Astrocyte of the spinal cord (primary cell): ENCODE measurements at places on chromosomes 12 and 14.

DNA sequence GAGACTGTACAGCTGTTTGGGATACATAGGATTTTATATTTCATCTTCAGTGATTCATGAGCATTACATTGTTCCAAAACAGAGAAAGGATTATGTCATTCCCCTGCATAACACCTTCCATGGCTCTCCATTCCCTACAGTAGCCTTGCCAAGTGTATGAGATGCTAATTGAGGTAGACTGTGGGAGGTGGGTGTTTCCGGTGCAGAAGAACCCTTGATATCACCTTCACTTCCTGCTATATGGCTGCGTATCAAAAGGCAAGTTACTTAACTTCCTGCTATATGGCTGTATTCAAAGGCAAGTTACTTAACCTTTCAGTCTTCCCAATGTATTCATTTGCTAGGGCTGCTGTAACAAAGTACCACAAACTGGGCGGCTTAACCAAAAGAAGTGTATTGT, 11.2 kb downstream of the FAR2 start:
- DNase-seq, result no peak

DNA sequence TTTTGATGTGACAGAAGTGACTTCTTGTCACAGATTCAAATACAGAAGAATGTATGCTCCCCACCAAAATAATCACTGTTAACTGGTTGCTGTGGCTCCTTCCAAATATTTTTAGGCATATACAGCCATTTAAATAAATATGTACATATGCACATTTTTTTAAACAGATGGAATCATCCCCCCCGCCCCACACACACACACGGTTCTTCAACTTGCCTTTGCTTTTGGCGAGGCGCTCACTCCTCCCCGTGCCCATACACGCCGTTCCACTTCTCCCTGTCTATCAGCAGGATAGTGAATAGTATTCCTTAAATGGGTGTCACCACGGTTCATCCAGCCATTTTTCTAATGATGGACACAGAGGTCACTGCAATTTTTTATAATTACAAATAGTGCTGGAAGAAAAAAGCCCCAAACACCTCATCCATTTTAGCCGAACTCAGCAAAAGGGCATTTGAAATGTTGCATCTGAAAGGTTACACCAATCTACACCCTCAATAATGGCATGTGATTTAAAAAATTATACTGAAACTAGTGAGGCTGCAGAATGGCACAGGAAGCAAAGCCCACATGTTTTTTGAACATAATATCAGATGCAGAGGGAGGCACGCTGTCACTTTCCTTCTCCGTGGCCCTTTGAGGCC, 39.2 kb upstream of the MEG3 start:
- no peak for DNase-seq

GRCh38 chr12:41250748-41251147, 62.6 kb downstream of the PDZRN4 start:
- peak; percentile 29 for DNase-seq

DNA sequence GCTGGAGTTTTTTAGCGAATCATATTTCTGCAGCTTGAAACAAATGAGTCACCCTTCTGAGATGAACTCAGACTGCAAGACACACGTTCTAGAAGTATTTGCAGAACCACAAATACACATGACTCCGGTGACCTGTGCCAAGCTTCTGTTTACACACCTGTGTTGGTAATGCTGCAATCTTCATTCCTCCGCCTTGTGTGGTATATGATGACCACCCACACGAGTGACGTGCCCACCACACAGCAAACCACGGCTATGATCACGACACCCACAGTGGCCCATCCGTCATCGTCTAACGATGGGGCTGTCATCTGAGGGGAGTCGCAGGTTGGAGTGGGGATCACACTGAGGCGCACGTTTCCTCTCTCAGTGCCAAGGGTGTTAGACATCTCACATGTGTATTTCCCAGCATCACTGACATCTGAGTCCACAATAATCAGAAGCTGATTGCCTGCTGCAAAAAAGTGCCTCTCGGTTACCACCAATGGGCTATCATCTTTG, 43.0 kb downstream of the LRIG3 start:
- DNase-seq, result peak; percentile 99

GRCh38 chr12:52050758-52051541, at the start of gene NR4A1:
NR4A1 (plus strand) TSS chr12:52051442; CDS start chr12:52054329, 2,887 bp downstream.
- peak; percentile 98 for DNase-seq

- peak; percentile 38 for DNase-seq
These were observed 40.7 kb upstream of the ANO4 start for GRCh38 chr12:100753837-100754236.

- no peak for DNase-seq
These were observed 27.9 kb upstream of the DEGS2 start for GRCh38 chr14:100187247-100187833.

GRCh38 chr12:106634206-106634605, 51.4 kb downstream of the RFX4 start:
- DNase-seq, result no peak

DNA sequence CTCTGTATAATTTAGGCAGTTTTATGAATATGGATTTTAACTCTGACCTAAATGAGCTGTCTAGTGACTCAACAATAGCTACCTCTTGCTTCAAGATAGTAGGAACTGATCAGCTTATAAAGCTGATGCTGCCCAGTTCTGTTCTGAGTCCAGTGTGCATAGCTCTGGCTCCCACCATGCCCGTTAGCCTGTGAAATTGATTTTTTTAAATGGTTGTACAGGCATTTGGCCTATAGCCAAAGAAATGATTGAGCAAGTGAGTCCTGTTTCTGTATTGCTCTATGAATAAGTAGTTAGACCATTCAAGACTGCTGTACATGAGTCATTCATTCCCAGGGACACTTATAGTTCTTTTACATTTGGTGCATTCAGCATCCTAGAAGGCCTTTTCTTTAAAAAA, 36.4 kb downstream of the SAMD4A start:
- DNase-seq, result peak; percentile 61

- no peak for DNase-seq
These were observed 120.0 kb downstream of the SCARB1 start for GRCh38 chr12:124743479-124744272.

DNA sequence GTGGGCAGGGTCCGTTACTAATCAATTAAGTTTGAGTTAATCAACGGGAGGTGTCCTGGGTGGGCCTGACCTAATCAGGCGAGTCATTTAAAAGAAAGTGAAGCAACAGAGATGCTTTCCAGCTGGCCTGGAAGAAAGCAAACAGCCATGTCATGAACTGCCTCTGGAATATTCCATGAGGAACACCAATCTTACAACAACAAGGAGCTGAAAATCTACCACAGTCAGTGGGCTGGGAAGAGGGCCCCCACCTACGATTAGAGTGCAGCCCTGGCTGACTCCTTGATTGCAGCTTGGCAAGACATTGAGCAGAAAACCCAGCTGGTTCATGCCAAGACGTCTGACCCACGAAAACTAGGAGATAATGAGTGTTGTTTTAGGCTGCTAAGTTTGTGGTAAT, 56.2 kb downstream of the SSPN start:
- DNase-seq, result no peak

GRCh38 chr14:67562025-67562775, 29.1 kb downstream of the PLEKHH1 start:
- DNase-seq, result no peak

DNA sequence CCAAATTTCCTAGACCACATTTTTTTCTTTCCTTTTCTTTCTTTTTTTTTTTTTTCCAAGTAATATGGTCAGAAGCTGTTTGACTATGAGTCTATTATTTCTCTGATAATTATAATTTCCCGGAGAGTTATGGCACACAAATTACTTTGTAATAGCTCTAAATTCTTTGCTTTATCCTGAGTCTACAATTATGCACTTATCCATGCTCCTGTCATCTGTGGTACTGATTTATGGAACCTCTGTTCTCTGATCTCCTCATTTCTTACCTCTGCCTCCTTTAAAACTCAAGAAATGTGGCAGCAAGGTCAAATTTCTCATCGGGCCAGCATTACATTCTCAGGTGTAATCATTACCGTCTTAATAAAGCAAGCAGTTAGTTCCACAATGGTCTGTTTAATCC, 282.1 kb downstream of the PAWR start:
- no peak for DNase-seq

- no peak for DNase-seq
These were observed 3.2 kb downstream of the GPR132 start for GRCh38 chr14:105062048-105062433.

DNA sequence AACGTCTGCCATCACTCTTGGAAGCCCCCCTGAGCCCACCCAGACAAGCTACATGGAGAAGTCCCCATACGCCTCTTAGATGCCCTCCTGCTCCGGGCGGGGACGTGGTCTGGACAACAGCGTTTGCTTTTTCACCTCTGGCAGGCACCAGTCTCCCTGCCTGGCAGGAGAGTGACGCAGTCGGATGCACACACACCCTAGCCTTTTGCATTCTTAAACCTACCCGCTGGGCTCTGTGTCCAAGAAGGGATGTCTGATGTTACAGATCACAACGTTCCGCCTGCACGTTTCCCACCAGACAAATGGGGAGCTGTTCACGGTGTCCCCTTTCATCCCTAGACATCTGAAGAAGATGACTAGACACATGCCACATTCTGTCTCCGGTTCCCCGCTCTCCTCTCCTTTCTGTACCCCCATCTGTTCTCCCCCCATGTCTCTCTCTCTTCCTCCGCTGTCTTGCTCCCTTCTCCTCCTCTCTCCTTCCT, 100.2 kb downstream of the RIMBP2 start:
- DNase-seq, result no peak

DNA sequence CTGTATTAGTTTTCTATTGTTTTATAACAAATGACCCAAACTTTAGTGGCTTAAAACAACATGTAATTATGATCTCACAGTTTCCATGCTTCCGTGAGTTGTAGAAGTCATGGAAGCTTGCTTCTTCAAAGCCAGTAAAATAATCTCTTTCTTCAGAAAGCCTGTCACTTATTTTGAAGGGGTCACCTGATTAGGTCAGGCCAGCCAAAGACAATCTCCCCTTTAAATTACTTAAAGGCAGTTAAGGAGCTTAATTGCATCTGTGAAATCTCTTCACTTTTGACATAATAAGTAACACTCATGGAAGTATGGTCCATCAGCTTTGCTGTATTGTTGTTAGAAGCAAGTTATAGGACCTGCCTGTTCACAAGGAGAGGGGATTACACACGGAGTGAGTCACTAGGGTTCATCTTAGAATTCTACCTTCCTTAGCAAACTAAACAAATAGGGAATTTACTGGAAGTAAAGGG, 89.8 kb downstream of the FAR2 start:
- peak; percentile 47 for DNase-seq

- no peak for DNase-seq
These were observed 15.5 kb upstream of the IRF2BPL start for GRCh38 chr14:77043984-77044485.

DNA sequence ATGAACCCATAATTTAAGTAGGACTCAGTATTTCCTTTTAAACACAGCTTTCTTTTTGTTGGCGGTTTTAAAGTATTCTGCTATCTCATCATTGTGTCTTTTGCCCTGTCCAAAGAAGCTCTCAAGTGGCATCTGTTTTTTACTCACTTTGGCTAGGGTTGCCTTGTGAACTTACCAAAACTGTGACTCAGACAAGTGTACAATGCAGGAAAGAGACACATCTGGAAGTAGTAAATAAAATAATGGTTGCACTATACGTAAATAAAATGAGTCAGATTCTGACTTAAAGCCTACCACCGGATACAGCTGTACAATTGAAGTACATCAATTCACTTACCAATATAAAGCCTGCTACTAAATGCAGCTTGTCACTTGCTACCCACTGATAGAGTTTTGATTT, 619.2 kb upstream of the LRFN5 start:
- no peak for DNase-seq

GRCh38 chr12:64243809-64244208, 21.7 kb upstream of the KICS2 start:
- no peak for DNase-seq

GRCh38 chr12:106519607-106520021, 63.2 kb upstream of the RFX4 start:
- no peak for DNase-seq

DNA sequence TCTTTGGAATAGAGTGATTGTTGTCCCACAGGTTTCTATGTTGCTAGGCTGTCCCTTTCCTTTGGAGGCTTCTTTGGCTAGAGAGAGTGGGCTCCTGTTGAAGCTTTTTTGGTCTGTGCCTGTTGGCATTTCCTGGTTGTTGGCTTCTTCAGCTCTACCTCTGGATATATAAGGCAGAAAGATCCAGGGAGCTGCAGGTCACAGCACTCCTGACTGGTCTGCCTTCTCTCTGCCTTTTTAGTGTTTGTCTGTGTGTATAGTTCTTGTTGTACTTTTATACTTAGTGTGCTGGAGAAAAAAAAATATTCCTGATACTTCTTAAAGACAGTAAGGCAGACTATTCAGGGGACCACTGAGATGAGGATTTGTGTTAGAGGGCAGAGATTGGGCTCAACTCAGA, 202.7 kb downstream of the FBXL14 start:
- no peak for DNase-seq

DNA sequence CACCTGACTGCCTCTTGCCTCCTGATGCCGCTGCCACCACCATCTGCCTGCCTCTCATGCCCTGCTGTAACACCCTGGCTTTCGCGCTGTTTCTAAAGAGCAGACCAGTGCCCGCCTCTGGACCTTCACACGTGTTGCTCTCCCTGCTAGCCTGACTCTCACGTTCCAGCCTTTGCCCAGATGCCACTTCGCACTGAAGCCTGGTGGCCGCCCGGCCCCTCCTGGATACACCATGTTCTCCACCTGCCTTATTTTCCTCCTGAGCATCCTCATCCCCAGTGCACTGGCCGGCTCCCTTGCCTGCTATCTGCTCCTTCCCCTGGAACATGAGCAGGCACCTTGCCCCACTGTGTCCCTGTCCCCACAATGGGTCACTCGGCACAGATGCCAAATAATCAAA, 146.5 kb downstream of the PIWIL1 start:
- DNase-seq, result no peak

- DNase-seq, result no peak
These were observed 314.8 kb upstream of the FKBP4 start for GRCh38 chr12:2479851-2480535.

- peak; percentile 30 for DNase-seq
These were observed 33.5 kb upstream of the NXPH4 start for GRCh38 chr12:57182918-57183575.

GRCh38 chr14:76688383-76688671, 72.9 kb upstream of the VASH1 start:
- no peak for DNase-seq

GRCh38 chr14:96421236-96421635, 29.3 kb downstream of the AK7 start:
- no peak for DNase-seq

DNA sequence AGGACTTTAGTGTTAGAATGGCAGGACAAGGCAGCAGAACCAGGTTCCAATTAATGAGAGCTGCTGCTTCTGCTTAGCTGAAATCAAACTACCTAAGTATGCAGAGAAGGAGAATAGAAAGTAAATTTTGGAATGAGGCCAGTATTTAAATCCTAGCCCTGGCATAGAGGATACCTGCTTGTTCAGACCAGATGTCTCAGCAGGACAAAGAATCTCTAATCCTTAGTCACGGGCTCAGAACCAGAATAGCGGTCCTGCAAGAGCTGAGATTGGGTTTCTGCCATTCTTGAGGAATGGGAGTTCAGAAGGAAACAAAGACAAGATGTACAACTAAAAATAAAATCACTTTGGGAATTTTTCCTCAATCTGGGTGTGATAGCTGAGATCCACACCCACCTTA, 550.8 kb upstream of the TMEM132C start:
- no peak for DNase-seq
